NCI-H748 treated with DMSO at 0.1 percent for 48 hours (cell line): ENCODE measurements at places on chromosomes 12 and 14.

DNA sequence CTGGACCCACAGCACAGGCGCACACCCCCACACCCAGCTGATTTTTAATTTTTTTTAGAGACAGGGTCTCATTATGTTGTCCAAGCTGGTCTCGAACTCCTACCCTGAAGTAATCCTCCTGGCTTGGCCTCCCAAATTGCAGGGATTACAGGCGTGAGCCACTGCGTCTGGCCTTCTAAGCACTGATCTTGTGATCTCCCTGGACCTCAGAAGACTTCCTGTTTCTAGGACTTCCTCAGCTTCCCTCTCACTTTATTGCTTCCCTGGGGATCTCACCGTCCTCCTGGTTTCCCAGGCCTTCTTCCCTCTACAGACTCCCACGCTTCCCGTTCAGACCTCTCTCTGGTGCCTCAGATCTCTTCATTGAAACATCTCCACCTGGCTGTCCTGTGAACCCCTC is 13.8 kb downstream of the ZNF839 start:
- no peak for DNase-seq

DNA sequence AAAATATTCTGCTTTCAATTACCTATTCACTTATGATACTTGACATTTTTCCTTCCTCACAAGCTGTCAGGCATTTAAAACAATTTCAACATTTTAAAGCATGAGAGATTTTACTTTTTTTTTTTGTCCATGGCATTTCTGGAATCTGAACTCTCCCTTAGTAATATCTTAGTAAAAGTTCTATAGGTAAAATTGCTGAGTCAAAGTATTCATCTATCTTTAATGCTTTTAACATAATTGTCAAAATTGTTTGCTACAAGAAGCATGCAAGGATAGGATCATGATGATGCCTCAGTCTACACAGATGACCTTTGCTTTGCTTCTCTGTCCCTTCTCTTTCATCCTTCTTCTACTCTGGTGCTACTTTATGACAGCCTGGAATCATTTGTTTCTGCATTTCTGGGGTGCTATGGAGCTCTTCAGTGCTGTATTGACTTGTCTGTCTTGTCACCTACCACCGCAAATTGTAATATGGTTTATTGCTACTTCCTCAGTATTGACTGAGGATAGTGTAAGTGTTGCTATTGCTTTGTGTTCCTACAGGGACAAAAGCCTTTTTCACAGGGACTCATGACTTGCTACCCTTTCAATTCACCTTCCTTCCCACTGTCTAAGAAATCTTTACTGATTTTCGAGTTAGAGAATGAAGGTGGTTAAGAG is 589.8 kb upstream of the ATP2B1 start:
- no peak for DNase-seq

DNA sequence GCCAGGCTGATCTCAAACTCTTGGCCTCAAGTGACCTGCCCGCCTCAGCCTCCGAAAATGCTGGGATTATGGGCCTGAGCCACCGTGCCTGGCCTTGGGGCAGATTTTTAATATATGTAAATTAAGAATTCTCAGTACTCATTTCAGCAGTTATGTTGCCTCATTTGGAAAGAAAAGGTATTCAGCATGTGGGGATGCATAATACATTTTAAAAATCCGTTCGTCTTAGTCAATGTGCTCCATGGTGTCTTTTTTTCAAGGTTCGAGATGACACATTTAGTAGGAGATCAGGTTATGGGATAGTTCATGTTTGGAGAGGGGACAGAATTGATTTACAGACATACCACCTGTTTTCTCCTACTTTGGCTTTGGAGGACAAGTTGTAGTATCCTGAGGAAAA is 10.2 kb downstream of the SYNE2 start:
- no peak for DNase-seq

DNA sequence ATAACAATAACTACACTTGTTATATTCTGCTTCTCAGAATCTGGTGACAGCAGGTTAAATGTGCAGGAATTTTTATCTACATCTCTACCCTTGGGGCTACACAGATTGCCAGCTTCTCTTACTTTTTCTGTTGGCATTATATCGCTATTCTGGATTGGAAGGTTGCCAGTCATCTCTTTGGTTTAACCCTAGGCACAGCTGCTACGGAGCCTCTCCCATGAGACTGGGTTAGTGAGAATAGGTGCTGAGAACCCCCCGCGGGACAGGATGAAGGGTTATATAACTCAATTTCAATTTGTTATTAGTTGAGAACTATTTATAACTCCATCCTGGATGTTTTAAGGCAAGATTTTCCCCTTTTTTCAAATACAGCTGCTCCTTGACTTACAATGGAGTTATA is 73.1 kb downstream of the ACADS start:
- DNase-seq, result no peak

- DNase-seq, result no peak
Measured at GRCh38 chr14:78975734-78976133, 805.6 kb downstream of the NRXN3 start.

DNA sequence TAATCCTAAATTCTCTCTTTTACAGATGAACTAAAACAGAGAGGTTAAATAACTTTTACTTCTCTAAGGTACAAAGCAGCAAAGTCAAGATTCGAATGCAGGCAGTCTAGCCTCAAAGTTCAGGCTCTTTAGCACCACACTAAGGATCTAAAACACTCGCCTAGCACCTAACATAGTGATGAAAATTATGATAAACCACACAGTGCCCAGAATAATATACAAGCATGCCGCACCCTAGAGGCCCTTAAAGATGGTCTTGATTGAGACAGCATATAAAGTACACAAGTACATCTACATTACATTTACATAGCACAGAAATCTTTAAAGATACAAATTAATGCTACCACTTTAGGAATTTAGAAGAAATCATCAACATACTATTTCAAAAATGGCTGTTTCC is 207.0 kb downstream of the MED13L start:
- DNase-seq, result no peak

- DNase-seq, result no peak
Measured at GRCh38 chr12:108850854-108851573, 6.4 kb downstream of the SSH1 start.
